Activated T-helper 1 cell treated with anti-CD3 and anti-CD28 coated beads, Interleukin-12 subunit alpha, Interleukin-12 subunit beta, Interleukin-2, Interleukin-4 antibody, amounts not matched to agents 30 ng/mL and 10 ng/mL and 1 ng/mL, durations not matched to agents 14 hours and 24 hours and 36 hours (primary cell): ENCODE measurements at places on chromosomes 4 and X. TPM values are rescaled to one million over a fixed set of nuclear protein-coding genes. Genes with fewer than 3 reads are reported as not detected.
A peak's percentile ranks its signal among the peaks of the same experiment; 100 is the strongest.

GRCh38 chrX:41137589-41137988, 52.3 kb downstream of the USP9X start:
- no peak overlapping the region for H3K4me3 ChIP-seq
- no peaks in the 10 kb centered on the region for H3K27me3 ChIP-seq
- peaks cover 23% of the 10 kb centered on the region for H3K36me3 ChIP-seq
- no peak for DNase-seq
- no peak overlapping the region for H3K27ac ChIP-seq

GRCh38 chr4:150078041-150078578, at the start of gene DCLK2:
DCLK2 (plus strand) TSS chr4:150078445; CDS start chr4:150079028, 583 bp downstream.
- no peak within 1 kb of the TSS for H3K27ac ChIP-seq
- no peaks in the 10 kb centered on the region for H3K4me1 ChIP-seq
- H3K36me3 ChIP-seq: no peaks in the 10 kb centered on the region
- H3K4me3 ChIP-seq: peak within 1 kb of the TSS; percentile 54
- no peak for DNase-seq

GPR119 gene
- total RNA-seq: not detected in 2 replicates

DNA sequence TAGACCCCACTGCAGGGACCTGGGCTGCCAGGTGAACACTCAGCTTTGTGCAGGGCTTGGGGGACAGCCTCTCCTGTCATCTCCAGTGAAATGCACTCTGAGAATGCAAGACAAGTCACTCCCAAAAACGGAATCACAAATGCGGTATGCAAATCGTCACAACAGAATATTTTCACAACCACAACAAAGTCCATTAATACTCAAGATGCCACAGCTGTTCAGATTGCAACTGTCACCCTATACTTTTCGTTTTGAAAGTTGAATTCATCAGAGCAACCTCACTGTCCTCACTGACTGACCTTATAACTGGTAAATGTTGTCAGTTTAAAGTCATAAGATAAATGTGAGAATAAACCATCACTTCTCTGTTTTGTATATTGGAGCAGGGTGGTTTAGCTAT, 16.6 kb downstream of the JAKMIP1 start:
- H3K27me3 ChIP-seq: no peaks in the 10 kb centered on the region
- peak overlapping the region; percentile 4 for H3K4me3 ChIP-seq
- DNase-seq: no peak
- H3K4me1 ChIP-seq: peaks cover 93% of the 10 kb centered on the region

EPHA5 gene
- not detected in 2 replicates for total RNA-seq

GRCh38 chrX:3514996-3515395, 168.5 kb upstream of the MXRA5 start:
- H3K27ac ChIP-seq: no peak overlapping the region
- DNase-seq: no peak
- H3K4me3 ChIP-seq: no peak overlapping the region
- H3K4me1 ChIP-seq: no peaks in the 10 kb centered on the region
- H3K36me3 ChIP-seq: no peaks in the 10 kb centered on the region

MAGT1 gene
- 44.4 and 46.2 TPM in 2 replicates for total RNA-seq

DNA sequence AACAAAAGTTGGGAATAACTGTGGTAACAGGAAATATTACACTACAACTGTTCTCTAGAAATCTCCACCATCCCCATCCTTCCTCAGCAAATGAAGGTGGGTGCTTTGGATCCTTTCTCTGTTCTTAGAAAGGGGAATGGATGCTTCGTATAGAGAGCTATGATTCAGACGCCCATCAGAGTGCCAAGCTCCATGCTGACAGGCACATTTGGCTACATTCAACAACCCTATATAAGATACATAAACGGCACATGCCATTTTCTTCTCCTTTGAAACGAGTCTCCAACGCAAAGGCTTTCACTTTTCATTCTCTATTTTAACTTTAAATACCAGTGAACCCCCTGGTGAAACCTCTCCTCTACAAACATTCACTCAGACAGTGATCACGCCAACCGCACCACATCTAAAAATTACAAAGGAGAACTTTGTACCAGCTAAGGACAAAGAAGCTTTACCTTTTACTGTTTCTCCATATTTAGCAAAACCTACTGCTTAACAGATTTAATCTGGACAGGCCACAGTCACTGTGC, 172.5 kb downstream of the TSPAN5 start:
- H3K4me1 ChIP-seq: peaks cover 71% of the 10 kb centered on the region

FHIP1A gene
- not detected in 2 replicates for total RNA-seq

DNA sequence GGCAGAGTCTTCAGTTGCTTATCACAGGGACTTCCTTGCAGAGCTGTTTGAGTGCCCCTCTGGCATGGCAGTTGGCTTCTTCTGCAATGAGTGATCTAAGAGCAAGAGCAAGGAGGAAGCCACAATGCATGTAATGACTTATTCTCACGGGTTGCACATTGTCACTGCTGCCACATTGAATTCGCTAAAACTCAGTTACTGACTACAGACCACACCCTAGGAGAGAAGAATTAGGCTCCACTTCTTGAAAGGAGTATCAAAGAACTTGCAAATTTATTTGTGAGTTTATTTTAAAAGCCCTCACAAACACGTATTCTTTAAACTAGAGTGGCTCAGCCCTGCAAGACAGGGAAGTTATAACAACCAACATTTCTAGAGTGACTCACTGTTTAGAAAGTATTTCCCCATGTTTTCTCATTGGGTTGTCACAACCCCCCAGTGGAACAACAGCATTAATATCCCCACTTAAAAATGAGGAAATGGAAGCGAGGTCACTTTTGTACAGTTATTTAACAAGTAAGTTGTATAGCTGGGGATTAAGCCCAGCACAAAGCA, 32.4 kb upstream of the RBPJ start:
- peak overlapping the region; percentile 25 for H3K4me3 ChIP-seq
- H3K4me1 ChIP-seq: peaks cover 32% of the 10 kb centered on the region
- H3K27me3 ChIP-seq: no peaks in the 10 kb centered on the region
- peak overlapping the region; percentile 61 for H3K27ac ChIP-seq
- peak; percentile 20 for DNase-seq

TMEM47 gene
- not detected in 2 replicates for total RNA-seq

GRCh38 chr4:101279377-101279871, 67.9 kb downstream of the PPP3CA start:
- H3K36me3 ChIP-seq: peaks cover 9% of the 10 kb centered on the region
- H3K4me1 ChIP-seq: peaks cover 39% of the 10 kb centered on the region
- H3K4me3 ChIP-seq: no peak overlapping the region
- no peak overlapping the region for H3K27ac ChIP-seq
- peaks cover 2% of the 10 kb centered on the region for H3K27me3 ChIP-seq
- DNase-seq: no peak

DNA sequence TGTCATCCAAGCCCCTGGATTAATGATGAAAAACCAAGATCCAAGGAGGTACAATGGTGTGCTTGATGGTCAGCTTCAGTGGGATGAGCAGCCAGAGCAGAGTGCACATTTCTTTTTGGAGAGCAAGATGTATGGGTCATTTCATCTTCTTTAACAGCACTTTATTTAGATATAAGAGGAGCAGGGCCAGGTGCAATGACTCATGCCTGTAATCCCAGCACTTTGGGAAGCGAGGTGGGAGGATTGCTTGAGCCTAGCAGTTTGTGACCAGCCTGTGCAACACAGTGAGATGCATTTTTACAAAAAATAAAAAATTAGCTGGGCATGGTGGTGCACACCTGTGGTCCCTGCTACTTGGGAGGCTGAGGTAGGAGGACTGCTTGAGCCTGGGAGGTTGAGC, 45.3 kb upstream of the MAP3K15 start:
- H3K27me3 ChIP-seq: no peaks in the 10 kb centered on the region
- DNase-seq: no peak
- H3K4me3 ChIP-seq: no peak overlapping the region
- H3K36me3 ChIP-seq: peaks cover 13% of the 10 kb centered on the region
- no peak overlapping the region for H3K27ac ChIP-seq
- peaks cover 28% of the 10 kb centered on the region for H3K4me1 ChIP-seq

DNA sequence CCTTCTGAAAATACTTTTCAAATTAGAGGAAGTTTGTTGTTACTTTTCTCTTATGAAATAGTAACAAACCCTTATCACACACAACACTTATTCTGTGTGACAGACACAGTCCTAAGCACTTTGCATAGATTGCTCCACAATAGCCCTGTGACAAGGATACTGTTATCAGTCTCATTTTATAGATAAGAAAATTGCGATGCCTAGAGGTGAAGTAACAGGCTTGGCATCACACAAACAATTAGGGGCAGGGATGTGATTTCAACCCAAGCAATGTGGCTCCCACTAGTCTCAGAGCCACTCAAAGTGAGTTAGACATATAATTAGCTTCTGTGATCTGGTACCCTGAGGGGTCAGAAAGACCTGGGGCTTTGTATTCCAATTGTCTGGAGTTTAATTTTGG, 339.9 kb downstream of the FBXO8 start:
- H3K4me3 ChIP-seq: no peak overlapping the region
- no peaks in the 10 kb centered on the region for H3K36me3 ChIP-seq
- no peaks in the 10 kb centered on the region for H3K4me1 ChIP-seq
- DNase-seq: no peak
- H3K27me3 ChIP-seq: peaks cover 2% of the 10 kb centered on the region

DNA sequence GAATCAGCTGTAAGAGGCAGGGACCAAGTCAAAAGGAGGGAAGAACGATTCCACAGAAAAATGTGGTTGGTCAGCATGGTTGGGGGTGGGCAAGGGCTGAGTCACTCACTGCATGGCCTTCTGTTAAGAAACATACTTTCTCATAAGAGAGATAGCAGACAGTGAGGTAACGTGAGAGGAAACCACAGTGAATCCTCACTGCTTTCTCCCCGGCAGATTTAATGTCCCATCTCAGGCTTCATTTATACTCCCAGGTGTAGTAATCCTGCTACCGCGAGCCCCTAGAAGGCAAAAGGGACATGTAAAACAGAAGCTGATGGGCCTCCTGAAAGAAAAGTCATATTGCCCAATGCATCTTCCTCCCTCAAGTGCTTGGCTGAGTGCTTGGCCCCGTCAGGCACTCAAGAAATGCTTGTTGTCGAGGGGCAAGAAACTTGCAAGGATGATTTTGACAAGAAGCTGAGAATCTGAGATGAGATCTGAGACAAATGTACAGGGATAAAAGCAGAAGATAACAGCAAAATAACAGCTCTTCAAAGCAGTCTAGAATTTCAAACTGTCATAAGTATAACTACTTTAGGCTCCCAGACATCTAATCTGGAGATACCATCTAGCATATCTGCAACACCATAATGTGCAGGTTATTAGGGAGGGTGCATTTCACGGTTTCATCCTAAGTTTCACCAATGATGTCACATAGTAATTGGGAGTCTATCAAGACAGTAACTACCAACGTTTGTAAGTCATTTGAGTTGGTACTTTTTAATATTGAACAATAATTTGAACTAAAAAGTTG, 40.2 kb downstream of the SH3KBP1 start:
- H3K36me3 ChIP-seq: peaks cover 6% of the 10 kb centered on the region
- H3K27me3 ChIP-seq: no peaks in the 10 kb centered on the region
- peaks cover 34% of the 10 kb centered on the region for H3K4me1 ChIP-seq
- H3K27ac ChIP-seq: peak overlapping the region; percentile 80
- H3K4me3 ChIP-seq: peak overlapping the region; percentile 56
- DNase-seq: no peak

- no peak overlapping the region for H3K27ac ChIP-seq
- H3K36me3 ChIP-seq: no peaks in the 10 kb centered on the region
- DNase-seq: no peak
- no peaks in the 10 kb centered on the region for H3K4me1 ChIP-seq
- no peak overlapping the region for H3K4me3 ChIP-seq
Observed at GRCh38 chrX:132614297-132614696, 125.5 kb upstream of the MBNL3 start.

KLHL13 gene
- 0.20 TPM in 1 of 2 replicates, not detected in the other for total RNA-seq
